Posterior vena cava (tissue), 2 donors: ENCODE measurements at places on chromosomes 5 and 9. TPM values are rescaled to one million over a fixed set of nuclear protein-coding genes. Genes with fewer than 3 reads are reported as not detected.

CBY3 gene
- total RNA-seq = not detected

ACOT12 gene
- not detected for total RNA-seq

FRMD3 gene
- total RNA-seq = 5.1 TPM

CDC20B gene
- not detected for total RNA-seq

PCDHA11 gene
- total RNA-seq = 0.14 TPM

TLX3 gene
- not detected for total RNA-seq

PCDHGC5 gene
- 2.3 TPM for total RNA-seq

ALDH1A1 gene
- total RNA-seq = 185 TPM

ARHGEF28 gene
- total RNA-seq = 13.0 TPM

CCDC192 gene
- not detected for total RNA-seq

MOB3B gene
- 4.0 TPM for total RNA-seq

LHX3 gene
- total RNA-seq = not detected

AGTPBP1 gene
- 29.8 TPM for total RNA-seq

PCDHA12 gene
- 0.24 TPM for total RNA-seq

OBP2B gene
- not detected for total RNA-seq

MYOZ3 gene
- 0.57 TPM for total RNA-seq

RAD17 gene
- total RNA-seq = 18.2 TPM

INSL6 gene
- total RNA-seq = not detected

IL3 gene
- total RNA-seq = not detected

FCN2 gene
- total RNA-seq = not detected

CLIC3 gene
- 1.9 TPM for total RNA-seq

SLC12A7 gene
- 34.6 TPM for total RNA-seq

FBP2 gene
- total RNA-seq = not detected

PTGES2 gene
- total RNA-seq = 38.6 TPM

PCDHGA12 gene
- 5.2 TPM for total RNA-seq

CCL27 gene
- total RNA-seq = not detected

RNF183 gene
- total RNA-seq = not detected

DAPK1 gene
- 34.3 TPM for total RNA-seq

NAIP gene
- total RNA-seq = 49.5 TPM

PCDHB14 gene
- 8.7 TPM for total RNA-seq

SPATA31A3 gene
- total RNA-seq = not detected

PCDHB13 gene
- total RNA-seq = 3.9 TPM

IL9 gene
- total RNA-seq = not detected

CMBL gene
- 20.4 TPM for total RNA-seq

IFT74 gene
- total RNA-seq = 12.4 TPM

PCDHB10 gene
- total RNA-seq = 3.8 TPM

FNBP1 gene
- total RNA-seq = 165 TPM

SPATA31C1 gene
- total RNA-seq = not detected

GPR151 gene
- not detected for total RNA-seq
